Activated naive CD4-positive, alpha-beta T cell (primary cell): ENCODE measurements at places on chromosomes 16 and 17.

GRCh38 chr17:42760652-42761581 lies at the start of gene RAMP2:
Gene RAMP2, plus strand, starts transcription at chr17:42761227. Its CDS starts 35 bp downstream, at chr17:42761262.
- no peak for DNase-seq

DNA sequence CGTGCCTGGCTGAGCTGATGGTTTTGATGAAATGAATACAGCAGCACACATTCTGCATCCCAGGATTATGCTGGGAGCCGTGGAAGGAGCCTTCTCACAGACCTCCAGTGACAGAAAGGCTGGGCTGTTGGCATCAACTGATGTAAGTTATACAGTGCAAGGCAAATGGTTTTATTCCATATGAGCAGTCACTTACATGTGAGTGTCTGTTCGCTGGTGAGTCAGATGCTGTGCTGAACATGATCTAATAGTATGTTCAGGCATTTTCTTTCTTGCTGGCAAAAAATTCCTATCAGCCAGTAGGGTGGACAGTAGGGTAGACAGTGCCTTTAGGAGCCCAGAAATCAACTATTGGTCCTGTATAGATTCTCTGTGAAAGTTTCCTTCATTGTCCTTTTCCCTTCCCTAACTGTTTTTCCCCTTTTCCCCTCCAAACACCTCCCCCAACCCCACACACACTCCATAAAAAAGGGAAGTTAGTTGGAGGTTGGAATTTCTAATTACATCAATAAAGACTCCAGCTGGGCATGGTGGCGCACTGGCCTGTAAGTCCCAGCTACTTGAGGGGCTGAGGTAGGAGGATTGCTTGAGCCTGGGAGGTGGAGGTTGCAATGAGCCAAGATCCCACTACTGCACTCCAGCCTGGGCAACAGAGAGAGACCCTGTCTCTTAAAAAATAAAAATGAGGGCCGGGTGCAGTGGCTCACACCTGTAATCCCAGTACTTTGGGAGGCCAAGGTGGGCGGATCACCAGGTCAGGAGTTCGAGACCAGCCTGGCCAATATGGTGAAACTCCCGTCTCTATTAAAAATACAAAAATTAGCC lies 36.2 kb downstream of the LDHD start:
- DNase-seq = no peak

DNA sequence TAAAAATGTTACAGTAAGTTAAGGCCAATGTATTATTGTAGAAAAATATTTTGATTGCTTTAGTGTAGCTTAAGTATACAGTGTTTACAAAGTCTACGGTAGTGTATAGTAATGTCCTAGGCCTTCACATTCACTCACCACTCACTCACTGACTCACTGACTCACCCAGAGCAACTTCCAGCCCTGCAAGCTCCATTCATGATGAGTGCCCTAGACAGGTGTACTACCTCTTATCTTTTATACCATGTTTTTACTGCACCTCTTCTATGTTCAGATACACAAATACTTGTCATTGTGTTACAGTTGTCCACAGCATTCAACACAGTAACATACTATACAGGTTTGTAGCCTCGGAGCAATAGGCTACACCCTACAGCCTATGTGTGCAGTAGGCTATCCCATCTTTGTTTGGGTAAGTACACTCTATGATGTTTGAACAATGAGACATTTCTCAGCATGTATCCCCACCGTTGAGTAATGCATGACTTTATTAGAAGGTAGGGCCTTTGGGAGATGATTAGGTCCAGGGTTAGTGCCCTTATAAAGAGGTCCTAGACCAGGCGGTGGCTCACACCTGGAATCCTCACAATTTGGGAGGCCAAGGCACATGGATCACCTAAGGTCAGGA lies 117.8 kb downstream of the SLC39A11 start:
- no peak for DNase-seq

DNA sequence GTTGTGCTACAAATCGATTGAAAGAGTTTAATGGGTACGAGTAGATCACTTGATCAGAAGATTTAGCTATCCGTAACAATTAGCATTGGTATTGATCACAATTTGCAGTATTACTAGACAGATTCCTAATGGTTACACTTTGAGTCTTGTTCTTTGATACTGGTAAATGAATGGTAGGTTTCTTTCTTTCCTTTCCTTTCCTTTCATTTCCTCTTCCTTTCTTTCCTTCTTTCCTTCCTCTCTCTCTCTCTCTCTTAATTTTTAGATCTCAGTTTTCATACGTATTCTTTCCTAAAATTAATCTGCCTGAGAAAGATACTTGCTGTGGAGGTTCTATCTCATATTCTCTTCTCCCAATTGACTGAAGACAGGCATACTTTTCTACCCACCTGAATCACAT lies 17.9 kb downstream of the CPD start:
- no peak for DNase-seq
